Amygdala (tissue), 56 donors: ENCODE measurements at places on chromosomes 2 and 18.

GRCh38 chr2:149006883-149007543 is 31.5 kb upstream of the LYPD6B start:
- DNase-seq = no peak

DNA sequence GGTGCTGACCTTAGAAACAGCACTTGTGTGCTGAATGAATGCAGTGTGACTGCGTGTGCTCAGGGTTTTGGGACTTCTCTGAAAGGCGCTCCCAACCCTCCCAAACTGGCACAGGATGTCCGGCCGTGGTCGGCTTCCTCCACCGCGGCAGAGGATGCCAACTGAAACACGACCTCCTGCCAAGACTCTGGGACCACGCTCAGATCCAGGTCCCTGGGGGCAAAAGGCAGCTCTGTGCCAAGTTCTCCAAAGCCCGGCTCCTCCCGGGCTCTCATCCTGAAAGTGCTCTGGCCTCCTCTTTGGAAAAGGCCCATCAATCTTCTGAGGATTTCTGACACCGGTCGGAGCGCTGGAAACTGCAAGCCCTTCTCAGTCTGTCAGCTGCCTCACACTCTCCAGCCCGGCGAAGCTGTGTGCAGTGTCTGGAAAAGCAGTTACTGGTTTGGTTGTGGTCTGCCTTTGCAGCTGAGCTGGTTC is 32.3 kb upstream of the ZBTB7C start:
- no peak for DNase-seq

DNA sequence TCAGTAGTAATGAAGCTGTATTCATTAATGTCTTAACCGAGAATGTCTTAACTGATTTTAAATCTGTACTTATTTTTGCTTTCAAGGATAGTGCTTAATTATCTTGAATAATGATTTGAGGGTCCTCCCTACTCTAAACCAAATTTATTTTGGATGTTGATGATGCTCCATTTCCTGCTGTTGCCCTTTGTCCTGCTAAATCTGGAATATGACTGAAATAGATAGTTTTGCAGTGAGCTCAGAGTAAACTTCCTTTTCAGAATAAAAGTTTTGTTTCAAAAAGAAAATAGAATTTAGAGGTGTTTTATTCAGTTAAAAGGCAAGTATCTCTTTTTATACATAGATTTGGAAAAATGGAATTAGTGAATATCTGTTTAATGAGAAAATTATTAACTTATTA is 8.1 kb downstream of the NBEAL1 start:
- no peak for DNase-seq

DNA sequence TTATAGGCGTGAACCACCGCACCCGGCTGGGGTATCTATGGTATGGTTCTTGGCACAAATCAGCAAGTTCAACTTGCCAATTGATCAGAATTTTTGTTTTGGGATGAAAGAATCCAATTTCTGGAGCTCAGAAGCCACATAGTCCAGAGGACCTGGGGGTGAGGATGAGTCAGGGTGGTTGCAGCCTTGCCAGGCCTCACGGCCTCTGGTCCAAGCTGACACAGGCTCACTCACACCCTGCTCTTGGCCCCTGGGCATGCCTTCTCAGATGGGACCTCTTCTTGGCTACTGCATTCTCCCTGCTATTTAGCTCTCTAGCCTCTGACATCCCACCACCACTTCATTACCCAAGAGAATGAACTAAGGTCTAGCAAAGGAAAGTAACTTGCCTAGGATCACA is 16.3 kb downstream of the CAPG start:
- no peak for DNase-seq

GRCh38 chr2:95734976-95735890 is 143.4 kb downstream of the TRIM43 start:
- no peak for DNase-seq

- DNase-seq = no peak
Observed at GRCh38 chr18:8757396-8757997, 52.1 kb downstream of the MTCL1 start.

GRCh38 chr2:191150600-191151330 is at the start of gene STAT4:
STAT4 (minus strand) TSS chr2:191150994; CDS start chr2:191148203, 2,791 bp downstream.
- no peak for DNase-seq

GRCh38 chr2:6068429-6068828 is 376.2 kb downstream of the SOX11 start:
- DNase-seq = no peak

- no peak for DNase-seq
Observed at GRCh38 chr2:14907014-14907612, 274.6 kb downstream of the LRATD1 start.

DNA sequence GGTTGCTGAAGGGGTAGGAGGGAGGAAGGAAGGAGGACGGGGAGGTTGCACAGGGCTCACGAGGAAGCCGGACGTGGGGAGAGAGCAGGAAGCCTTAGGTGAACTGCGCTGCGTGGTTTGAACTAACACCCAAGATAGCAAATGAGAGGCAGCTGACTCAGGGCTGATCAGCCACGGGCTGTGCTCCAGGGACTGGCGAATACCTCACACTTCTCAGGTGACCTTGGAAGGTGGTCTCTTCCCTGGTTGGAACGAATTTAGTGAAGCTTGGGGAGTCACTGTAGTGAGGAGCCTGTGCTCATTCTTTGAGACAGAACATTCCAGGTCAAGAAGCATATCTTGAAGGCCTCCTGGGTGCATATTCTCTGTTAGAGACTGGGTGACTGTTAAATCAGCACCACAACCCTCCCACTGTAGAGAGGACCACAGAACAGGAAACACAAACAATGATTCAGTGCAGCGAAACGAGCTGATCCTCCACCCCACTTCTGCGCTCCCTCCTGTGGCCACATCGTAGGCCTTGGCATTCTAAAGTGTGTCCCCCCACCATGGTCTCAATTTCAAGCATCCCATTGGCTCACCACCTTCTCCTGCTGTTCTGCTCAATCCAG is 33.8 kb downstream of the TOGARAM2 start:
- no peak for DNase-seq

- DNase-seq = no peak
Observed at GRCh38 chr2:101921319-101921952, 70.3 kb upstream of the IL1R2 start.

GRCh38 chr2:163187995-163188655 is 349.6 kb upstream of the KCNH7 start:
- DNase-seq = no peak

- peak; percentile 25 for DNase-seq
Observed at GRCh38 chr2:69816923-69817542, 12.4 kb upstream of the GMCL1 start.

- no peak for DNase-seq
Observed at GRCh38 chr2:45241061-45241561, 231.9 kb upstream of the SIX2 start.

DNA sequence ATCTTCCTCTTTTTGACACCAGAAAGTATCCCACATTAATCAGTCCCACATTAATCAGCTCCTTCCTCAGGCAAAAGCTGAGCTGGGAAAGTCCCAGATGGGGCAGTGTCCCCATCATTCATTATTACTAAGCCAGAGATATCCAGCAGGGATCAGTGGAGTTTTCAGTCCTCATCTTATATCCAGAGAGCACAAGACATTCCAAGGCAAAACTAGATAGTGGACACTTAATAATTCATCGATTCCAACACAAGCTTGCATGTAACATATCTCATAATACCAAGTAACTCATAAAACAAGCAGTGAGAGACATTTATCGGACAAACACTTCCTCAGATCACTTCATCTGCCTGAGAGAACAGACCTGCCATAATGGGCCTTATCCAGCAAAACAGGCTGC is 53.1 kb downstream of the MCFD2 start:
- no peak for DNase-seq

GRCh38 chr2:61471905-61472805 is 1.3 kb upstream of the USP34 start:
- no peak for DNase-seq

DNA sequence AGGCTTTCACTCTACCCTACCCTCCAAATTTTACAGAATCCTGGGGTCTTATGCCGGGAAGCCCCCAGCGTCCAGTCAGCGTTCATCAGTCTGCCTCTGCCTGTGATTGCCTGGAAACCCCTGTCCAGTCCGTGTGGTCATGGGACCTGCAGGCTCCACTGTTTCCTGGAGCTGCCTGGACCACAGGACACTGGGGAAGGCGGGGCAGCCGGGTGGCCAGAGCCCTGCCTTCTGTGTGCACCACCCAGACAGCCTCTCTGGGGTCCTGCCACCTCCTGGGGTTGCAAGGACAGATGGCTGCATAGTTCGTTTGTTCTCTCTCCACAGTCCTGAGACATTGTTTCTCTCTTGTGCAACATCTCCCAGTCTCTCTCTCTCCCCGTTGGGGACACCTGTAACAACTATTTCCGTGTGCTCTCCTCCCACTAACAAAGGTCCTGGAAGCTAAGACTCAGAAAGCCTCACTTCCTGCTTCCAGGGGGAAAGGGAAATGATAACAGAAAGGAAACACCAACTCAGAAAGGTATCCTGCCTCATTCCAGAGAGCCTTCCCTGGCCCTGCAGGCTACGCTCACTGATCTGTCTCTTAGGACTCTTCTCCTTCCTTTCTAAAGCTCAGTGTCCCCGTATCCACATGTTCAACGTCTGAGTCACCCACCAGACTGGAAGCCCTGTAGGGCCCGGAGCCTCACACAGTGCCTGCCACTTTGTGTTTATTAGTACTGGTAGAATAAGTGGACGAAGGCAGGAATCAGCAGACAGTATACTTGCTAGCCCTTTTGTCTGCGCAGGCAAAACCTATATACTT is 192.8 kb upstream of the RAB12 start:
- DNase-seq = no peak

DNA sequence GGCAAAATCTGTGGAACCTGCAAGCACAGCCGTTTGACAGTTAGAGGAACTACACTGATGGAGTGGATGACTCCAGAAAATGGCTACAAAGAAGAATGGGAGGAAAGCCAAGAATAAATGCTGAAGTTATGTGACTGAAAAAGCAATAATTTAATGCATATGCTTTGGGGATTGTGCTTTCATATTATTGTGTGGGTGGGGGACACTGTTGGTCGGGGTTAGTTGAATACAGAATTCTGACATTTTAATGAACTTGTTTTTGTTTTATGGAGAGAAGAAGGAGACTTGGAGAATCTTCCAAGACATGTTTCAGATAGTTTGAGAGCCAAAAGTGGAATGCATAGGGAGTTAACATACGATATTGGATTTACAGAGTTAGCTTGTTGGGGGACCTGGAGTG is 68.5 kb downstream of the NRP2 start:
- DNase-seq = no peak

DNA sequence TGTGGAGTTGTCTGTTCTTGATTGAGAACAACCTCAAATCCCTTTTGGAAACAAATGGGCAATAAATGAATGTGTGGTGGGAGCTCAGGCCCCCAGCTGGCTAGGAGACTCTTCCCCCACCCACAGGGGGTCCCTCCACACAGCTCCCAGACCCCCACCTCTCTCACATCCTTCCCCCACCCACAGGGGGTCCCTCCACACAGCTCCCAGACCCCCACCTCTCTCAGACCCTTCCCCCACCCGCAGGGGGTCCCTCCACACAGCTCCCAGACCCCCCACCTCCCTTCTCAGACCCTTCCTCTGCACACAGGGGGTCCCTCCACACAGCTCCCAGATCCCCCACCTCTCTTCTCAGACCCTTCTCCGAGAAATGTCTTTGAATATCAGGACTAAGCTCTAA is 79.0 kb upstream of the CTDP1 start:
- DNase-seq = no peak

DNA sequence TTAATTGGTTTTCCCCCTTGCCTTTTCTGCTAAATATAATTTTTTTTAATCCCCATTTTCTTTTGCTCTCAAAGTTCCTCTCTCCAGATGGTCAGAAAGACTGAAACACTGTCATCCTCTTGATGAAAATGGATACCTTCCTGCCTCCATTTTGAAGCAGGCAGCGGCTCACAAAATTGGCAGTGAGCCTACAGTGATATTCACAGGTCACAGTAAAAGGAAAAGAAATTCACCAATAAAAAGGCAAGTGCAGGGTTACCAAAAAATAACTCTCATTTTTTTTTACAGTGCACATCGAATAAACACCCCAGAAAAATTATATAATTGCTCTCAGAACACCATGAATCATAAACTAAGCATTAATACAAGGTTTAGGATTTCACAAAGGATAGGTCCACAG is 307.5 kb downstream of the TCF4 start:
- no peak for DNase-seq

- no peak for DNase-seq
Observed at GRCh38 chr2:234047361-234047760, 3.1 kb upstream of the SPP2 start.

- DNase-seq = no peak
Observed at GRCh38 chr2:142819411-142819810, 58.1 kb upstream of the KYNU start.

- DNase-seq = no peak
Observed at GRCh38 chr2:144268036-144268678, 251.8 kb downstream of the ZEB2 start.

- DNase-seq = no peak
Observed at GRCh38 chr2:64866797-64867196, 122.4 kb upstream of the SLC1A4 start.

DNA sequence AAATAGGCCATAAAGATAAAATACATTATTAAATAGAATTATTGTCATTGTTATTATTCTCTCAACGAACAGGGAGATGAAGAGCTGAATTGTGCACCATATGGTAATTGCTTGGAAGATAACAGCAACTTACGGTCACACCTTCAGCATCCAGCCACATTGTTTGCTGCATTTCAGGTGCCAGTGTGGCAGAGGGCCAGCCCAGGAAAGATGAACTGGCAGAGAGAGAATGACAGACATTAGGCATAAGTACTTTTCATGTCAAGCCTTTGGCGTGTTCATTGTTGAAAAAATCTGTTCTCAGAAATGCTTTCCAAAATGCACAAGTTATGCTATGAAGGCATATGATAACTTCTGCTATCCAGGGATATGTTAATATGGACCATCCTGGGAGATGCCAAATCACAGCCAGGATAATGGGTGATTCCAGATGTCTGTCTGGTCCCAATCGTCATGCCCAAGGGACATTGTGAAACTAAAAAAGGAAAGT is 748.6 kb upstream of the PIK3C3 start:
- DNase-seq = no peak

- no peak for DNase-seq
Observed at GRCh38 chr18:31920277-31920676, 22.7 kb downstream of the TRAPPC8 start.

- DNase-seq = no peak
Observed at GRCh38 chr2:241534701-241535375, 23.7 kb upstream of the BOK start.

DNA sequence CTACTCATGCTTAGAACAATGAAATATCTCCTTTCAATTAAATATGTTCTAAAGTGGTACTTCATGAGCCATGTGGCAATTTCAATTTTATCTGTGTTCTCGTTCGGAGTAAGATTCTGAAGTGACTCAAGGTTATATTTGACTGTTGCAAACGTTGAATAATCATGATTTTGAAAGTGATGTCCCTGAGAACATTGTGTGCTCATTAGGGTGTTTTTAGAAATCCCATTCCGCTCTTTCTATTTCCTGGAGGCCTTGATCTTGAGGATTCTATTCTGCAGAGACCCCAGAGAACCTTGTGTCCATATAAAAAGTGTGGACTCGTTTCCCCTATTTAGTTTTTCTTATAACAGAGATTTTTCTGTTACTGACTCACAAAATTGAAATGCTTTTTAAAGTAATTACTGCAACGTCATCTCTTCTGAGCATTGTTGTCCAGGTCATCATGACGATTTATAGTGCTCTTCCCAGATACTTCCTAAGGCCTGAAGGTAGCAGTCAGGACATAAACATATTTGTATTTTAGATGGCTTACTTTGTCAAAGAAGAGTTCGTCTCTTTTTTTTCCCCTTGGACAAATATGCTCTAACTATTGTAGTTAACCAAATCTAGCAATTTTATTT is 27.2 kb downstream of the IL1R2 start:
- DNase-seq = no peak
